ENCODE measurements at places on chromosomes 3 and 15.

DNA sequence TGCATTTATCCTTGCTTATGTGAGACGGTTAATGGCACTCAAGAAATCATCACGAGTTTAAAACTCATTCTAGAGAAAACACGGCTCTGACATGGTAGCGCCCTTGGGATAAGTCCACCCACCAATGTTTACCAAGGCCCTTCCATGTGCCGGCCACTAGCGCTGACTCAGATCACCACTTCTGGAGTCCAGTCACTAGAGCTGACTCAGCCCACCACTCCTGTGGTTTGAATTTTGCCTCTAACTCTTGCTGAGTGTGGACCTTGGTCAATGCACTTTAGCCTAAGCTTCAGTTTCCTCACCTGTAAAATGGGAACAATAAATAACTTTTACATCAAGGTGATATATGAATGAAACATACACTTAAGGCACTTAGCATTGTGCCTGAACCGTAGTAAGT lies 358.4 kb upstream of the PROK2 start:
- DNase-seq: no peak

GRCh38 chr15:71945012-71945411 lies 134.7 kb downstream of the NR2E3 start:
- no peak for DNase-seq

DNA sequence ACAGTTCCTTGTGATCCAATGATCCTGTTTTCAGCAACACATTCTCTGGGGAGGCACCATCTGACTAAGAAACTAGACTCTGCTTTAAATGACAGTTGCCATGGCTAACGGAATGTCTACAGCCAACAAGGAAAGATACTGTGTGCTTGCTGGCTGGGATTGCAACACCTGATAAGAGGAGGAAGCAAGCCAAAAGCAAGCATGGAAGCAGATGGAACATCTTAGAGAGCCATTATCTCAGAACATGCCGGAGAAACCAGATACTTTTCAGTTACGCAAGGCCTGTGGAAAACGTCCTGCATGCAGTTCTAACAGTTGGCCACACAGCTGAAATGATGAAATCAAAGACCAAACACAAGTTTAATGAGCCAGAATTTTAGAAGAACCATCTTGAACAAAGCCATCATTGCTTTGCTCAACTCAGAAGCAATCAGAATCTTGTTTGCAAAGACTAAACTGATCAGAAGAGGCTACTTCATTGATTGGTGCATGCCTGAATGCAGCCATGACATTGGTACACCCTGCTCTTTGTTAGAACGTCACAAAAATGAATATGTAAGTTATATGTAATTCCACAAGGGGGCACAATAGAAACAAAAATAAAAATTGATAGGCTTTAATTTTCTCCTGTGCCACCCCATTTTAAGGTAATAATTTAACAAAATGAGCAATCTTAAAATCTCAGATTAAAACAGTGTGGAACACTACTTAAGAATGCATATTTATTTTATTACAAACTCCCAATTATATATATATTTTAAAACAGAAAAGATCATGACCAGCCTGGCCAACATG lies 50.8 kb downstream of the GXYLT2 start:
- peak; percentile 13 for DNase-seq

- DNase-seq: no peak
These were observed 251.9 kb downstream of the CDIN1 start for GRCh38 chr15:36831125-36831903.

DNA sequence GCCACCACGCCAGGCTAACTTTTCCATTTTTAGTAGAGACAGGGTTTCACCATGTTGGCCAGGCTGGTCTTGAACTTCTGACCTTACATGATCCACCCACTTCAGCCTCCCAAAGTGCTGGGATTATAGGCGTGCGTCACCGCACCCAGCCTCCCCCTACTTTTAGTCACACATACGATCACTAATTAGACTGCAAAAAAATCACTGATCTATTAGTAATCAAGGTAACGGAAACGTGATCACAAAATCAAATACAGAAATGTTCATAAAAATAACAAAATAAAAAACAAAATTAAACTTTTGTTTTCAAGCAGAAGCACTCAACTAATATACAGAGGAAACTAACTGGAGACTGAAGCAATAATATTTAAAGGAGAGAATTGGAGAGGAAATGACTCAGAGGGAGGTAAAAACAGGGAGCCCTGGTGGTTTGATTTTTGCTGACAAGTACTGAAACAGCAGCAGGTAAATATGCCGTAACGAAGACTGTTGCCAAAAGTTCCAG lies 4.6 kb downstream of the WDR53 start:
- DNase-seq: no peak

GRCh38 chr3:13365390-13366379 lies 54.4 kb downstream of the NUP210 start:
- no peak for DNase-seq

DNA sequence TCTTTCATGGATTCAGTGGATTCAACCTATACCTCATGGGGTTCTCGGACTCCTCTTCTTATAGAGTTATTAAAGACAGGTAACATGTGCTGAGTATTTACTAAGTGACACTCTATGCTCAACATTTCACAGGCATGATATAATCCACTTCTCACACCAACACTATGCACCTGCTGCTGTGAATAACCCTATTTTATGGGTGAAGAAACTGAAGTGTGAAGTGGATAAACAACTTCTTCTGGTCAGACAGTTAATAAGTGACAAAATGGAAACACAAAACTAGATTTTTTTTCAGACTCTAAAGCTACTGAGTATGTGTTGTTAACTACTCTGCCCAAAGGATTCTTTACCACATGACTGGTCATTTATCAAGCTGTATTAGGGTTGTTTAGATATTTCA lies 403.5 kb downstream of the DIPK2A start:
- no peak for DNase-seq

DNA sequence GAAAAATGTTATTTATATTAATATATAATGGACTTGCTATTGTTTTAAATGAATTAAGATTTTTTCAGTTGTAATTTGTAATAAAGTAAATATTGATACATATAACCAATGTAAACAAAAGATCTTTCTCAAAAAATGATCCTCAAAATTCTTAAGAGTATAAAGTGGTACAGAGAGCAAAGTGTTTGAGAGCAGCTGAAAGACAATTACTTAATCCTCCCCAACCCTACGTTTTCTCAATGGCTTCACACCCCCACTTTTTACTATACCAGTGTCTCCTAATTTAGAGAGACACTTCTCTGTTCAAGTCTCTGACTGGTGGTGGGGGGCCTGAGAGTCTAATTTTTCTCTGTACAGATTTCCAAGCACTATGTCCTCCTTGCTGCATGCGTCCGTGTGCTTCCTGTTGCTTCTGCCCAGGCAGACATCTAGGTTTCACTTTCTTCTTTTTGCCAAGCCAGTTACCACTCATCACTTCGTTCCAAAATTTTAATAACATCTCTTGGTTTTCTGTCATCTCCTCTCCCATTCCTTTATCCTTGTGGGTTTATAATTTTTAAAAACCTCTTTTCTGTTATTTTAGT lies 276.3 kb upstream of the DNAJC19 start:
- no peak for DNase-seq

GRCh38 chr3:12471241-12471640 lies 13.0 kb upstream of the TSEN2 start:
- DNase-seq: no peak

DNA sequence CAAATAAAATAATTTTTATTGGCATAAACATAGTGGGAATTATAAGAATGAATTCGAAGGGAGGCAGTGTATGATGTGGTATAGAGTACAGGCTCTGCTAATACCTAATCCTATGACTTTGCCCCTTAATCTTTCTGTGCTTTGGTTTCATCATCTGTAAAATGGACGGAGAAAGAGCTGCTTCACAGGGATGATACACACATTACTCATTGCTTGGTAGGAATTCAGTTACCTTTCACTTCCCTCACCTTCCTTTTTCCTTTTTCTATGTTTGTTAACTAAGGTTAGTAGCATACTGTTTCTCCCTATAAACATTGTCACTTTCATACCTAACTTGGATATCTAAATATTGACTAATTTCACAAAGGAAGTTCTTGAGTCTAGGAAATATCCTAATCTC lies 36.2 kb downstream of the LEKR1 start:
- no peak for DNase-seq

DNA sequence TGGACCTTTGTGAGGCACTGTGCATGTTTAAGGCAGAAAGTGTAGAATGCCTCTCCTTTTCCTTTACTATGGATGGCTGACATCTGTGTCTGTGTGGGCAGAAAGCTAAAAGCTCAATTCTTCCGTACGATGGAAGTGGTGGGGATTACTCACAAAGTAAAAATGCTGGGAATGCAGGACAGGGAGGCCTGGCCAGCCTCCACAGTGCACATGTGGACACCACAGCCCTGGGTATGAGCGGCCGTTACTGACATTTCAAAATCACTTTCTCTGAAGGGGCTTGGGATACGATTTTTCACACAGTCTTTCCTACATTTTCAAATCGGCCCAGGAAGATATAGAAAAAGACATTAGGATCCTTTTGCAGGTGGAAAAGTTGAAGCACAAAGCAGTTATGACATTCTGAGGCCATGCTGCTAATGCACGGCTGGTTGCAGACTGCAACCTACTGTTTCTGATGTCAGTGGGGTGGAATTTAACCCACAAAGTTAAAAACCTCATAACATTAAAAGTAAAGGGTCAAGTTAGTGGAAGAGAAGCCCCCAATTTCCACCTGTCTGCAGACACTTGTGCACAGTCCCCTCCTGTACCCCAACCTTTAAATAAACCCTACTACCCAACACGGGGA lies 27.9 kb downstream of the EHD4 start:
- no peak for DNase-seq

DNA sequence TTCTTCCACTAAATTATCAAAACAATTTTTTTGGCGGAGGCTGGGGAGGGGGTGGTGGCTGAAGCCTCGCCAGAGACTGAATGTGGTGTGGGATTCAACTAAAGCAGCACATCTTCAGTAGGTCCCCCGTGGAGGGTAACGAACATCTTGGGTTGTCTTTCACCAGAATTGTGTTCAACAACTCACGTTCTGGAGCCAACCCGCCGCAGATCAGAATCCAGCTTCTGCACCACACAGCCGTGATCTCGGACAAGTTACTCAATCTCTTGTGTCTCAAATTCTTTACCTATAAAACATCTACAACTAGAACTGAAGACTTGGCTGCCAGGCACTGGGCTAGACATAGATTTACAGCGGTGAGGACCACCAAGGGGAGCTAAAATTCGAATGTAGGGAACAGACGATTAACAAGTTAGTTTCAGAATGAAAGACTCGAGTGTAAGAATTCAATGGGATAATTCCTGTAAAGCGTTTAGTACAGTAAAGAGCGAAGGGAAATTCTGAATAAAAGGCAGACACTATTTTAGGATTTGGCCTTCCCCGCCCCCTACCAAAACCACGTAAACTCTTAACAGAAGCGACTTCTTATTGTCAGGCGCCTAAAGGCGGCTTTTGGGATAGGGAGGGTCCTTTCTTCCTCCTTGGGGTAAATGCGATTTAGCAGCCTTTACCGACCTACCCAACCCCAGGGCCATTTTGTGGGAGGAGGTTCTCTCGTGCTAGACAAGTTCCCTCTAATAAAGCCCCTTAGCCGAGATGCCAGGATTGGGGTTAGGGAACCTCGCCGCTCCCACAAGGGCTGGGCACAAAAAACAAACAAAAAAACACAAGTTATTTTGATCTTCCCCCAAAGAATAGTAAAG lies 697 bp upstream of the RAB5A start:
- DNase-seq: peak; percentile 2

DNA sequence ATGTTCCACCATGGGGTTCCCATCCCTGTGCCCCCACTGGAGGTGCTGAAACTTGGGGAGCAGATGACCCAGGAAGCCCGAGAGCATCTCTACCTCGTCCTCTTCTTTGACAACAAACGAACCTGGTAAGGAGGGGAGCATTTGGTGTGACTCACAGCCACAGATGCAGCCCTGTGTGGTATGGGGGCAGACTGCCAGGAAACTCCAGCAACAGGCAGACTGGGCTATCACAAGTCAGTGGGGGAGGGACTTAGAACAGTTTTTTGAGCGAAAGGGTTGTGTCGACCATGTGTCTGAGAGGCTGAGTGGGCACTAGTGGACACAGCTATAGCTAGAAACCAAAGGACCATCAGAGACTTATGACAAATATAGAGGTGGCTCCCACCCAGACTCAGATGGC lies 3.4 kb upstream of the OGG1 start:
- DNase-seq: no peak

Measured in thoracic aorta (tissue), 2 donors.